DMS 273 treated with DMSO at 0.1 percent for 48 hours (cell line): ENCODE measurements at places on chromosomes 6 and 20.

DNA sequence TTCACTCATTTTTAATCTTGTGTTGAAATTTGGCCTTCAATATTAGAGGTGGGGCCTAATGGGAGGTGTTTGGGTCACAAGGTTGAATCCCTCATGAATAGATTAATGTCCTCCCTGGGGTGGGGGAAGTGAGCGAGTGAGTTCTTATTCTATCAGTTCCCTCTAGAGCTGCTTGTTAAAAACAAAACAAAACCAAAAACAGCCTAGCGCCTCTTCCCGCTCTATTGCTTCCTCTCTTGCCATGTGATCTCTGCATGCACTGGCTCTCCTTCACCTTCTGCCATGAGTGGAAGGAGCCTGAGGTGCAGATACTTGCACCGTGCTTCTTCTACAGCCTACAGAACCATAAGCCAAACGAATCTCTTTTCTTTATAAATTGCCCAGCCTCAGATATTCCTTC is 89.6 kb upstream of the SLC35F1 start:
- no peak for DNase-seq

GRCh38 chr6:91497770-91498169 is 910.9 kb upstream of the MAP3K7 start:
- DNase-seq = no peak

DNA sequence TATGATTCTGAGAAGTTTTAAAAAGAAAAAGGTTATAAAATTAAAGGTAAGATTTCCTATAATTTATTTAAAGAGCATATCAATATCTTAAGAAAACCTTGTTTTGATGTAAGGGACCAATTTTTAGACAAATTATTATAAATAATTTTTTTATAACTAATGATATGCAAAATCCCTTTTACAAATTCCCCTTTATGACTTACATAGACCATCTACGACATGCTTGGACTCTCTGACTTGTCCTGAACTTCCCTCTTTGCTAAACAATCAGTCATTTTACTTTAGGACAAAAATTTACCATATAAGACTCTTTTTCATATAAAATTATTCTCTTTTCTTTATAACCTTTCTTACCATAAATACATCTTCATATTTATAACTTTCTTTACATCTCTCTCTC is 15.3 kb upstream of the ANGPT4 start:
- DNase-seq = no peak

- no peak for DNase-seq
These were observed 108.0 kb upstream of the C6orf118 start for GRCh38 chr6:165417278-165417865.

DNA sequence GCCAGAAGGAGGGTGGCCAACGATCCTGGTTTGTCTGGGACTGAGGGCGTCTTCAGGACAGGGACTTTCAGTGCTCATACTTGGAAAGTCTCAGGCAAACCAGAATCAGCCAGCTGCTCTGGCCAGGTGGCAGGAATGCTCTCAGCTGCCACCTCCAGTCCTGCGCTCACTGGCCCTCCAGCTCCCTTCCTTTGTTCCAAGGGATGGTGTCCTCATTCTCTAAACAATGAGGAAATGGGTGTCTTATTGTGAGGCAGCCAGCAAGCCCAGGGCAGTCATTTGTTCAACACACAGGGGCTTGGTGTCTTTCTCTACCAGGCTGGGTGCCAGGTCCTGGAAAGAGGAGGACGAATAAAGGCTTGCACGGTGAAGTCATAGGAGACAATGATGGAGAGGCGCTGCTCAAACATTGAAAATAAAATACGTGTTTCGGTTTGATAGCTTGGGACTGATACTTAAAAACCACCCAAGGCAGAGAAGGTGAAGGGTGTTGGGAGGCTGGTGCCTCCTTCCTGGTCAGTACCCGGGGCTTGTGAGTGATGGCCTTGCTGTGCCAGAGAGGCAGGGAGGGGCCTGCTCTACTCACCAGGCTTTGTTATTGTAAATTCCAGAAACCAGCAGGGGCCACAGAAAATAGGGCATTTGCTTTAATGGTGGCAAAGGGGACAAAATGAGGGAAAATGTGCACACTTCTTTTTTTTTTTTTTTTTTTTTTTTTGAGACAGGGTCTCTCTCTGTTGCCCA is 11.3 kb upstream of the TMEM181 start:
- DNase-seq = no peak
